ENCODE measurements at places on chromosomes 3 and 15.

DNA sequence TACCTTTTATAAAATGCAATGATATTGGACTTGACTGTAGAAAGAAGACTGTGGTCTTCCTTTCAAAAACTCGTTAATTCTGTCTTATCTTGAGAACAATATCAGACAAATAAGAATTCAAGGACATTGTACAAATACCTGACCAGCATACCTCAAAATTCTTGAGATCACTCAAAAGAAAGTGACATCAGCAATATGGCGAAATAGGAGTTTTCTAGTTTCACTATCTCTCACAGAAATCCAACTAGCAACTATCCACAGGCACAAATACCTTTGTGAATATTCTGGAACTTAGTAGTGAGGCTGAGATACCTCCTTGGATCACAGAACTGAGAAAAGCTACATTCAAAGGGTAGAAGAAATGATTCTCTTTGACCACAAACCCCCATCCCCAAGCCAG lies 419.7 kb downstream of the ZNF385D start:
- no peak for DNase-seq

GRCh38 chr15:92938387-92938786 lies 38.3 kb downstream of the CHD2 start:
- DNase-seq: no peak

GRCh38 chr3:195460091-195460713 lies 17.4 kb upstream of the ACAP2 start:
- no peak for DNase-seq

- DNase-seq: no peak
Observed at GRCh38 chr3:66082679-66083078, 44.0 kb upstream of the MAGI1 start.

DNA sequence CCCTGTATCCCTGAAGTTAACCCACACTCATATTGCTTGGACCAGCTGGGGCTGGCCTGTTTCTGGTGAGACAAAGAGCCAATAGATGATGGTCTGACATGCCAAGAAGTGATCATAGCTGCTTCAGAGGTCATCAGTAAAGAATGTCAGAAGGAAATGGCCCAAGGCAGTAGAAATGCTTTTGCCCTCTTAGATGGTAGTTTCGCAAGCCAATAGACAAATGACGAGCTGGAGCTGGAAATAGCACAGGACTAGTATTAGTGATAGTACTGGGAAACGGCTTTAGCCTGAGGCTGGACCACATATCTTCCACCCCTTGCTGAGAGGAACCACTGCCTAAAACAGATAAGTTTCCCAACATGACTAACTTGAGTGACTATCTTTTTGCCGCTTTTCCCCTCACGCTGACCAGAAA lies 176.1 kb upstream of the THBS1 start:
- no peak for DNase-seq

DNA sequence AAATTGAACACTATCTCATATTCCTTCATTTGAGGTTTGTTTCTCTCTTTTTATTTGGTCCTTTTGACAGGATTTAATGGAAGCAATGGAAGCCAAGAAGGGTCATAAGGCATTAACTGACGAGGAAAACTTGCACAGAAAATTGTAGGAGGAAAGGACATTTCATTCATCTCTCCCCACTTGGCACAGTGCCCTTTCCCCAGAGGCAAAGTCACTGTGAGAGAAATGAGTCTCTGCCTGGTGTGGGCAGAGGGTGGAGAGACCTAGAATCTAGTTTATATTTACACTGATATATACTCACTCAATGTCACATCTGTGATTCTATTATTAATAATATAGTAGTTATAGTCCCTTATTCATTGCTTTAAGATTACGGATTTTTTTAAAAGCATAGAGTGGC lies 324.6 kb upstream of the IL12A start:
- no peak for DNase-seq

DNA sequence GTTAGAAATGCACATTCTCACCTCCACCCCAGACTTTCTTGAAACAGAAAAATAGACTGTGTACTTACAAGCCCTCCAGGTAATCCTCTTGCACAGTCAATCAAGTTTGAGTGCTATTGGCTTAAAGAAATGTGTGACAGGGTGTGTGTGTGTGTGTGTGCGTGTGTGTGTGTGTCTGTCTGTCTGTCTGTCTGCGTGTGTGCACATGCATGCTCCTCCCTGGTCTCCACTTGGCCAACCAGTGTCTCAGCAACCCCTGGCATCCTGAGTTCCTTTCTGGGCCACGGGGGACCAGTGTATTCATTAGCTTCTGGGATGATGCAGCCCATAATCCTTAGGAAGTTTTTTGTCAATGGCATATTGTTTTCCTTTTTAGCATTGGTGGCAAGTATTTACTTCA lies 128.8 kb upstream of the IL12A start:
- DNase-seq: no peak

DNA sequence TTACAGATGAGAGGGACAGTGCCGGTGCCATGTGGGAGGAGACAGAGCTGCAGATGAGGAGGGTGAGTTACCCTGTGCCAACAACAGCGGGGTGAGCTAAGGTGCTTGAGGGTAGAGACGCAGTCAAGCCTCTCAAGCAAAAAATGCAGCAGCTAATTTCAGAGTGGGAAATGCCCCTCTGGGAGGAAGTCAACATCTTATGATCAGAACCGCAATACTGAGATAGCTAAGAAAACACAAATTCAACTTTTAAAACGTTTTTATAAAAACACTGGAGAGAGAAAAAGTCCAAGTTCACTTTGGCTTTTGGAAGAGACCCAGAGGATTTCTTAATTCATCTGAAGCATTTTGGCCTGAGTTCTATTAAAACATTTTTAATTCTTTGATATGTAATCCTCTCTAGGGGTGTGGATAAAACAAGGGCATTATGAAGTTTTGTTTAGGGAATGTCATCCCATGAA lies 319.2 kb downstream of the SLC9A9 start:
- no peak for DNase-seq

DNA sequence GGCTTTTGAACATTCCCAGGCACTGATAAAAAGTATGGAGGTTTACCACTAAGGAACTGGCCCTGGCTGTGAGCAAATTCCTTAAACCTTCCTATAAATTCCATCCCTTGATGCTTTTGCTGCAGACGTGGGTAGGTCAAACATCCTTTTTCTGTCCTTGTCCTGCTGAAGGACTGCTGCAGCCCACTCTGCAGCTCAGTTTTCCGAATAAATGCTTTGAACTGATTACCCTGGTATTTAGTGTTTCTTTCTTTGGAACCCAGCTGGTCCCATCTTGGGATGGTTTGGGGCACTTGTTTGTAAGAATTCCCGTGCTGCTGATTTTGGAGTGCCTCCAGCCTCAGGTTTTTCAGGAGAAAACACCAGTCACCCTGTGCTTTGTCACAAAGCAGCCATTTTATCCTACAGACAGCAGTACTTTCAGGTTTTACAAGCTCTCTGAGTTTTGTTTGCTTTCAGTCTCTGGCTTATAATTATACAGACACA lies 815.9 kb downstream of the VGLL3 start:
- DNase-seq: no peak
